Stimulated activated naive CD4-positive, alpha-beta T cell (primary cell): ENCODE measurements at places on chromosomes 5 and 9.

GRCh38 chr5:26329562-26330189 lies 708.7 kb downstream of the CDH9 start:
- no peak for DNase-seq

DNA sequence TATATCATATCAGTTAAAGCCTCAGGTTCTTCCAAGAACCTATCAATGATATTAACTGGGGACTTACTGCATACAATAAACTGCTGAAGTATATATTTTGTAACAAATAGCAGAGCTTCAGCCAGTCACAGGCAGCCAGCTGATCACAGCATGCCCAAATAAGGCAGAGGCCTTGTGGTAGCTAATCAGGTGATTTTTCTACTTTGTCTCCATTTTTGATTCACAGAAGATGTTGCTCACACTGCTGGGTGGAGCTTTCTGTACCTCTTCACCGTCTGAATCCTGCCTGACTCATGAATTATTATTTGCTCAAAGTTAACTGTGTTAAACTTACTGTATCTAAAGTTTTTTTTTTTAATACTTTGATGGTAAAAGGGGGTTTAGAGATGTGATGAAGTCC lies 357.4 kb downstream of the PSAT1 start:
- no peak for DNase-seq

DNA sequence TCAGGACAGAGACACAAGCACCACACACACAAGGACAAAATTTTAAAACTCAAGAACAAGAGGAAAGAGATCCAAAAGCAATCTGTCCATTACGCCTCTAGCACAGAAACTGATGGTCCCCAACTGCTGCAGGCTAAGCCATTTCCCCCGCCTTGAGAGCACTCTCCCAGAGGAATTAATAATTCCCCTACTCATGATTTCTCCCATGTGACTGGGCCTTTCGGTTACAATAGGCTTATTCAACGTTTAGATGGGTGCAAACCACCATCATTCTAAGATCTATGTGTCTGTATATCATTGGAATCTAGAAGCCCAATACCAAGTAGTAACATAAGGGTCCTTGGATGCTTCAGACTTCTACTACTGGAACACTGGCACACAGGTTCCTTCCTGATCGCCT lies 18.8 kb downstream of the BRD8 start:
- no peak for DNase-seq

DNA sequence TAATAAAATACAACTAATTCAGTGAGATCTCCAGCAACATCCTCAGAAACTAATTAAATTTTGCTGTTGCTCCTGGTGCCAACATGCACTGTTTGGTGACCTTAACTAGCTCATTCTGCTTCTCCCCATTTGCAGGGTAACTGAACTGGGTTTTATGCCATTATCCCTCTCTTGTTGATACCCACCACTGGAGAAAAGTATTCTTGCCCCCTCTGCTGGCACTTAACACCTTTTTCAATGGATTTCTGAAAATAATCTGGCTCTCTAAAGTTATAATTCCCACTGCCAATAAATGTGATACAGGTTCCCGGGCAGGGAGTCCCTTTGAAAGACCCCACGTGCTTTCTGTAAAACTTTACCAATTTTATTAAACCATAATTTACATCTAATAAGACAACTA lies 394.3 kb downstream of the OSTF1 start:
- no peak for DNase-seq

GRCh38 chr9:29062446-29062845 lies 1489.2 kb upstream of the C9orf72 start:
- no peak for DNase-seq

GRCh38 chr5:73691302-73692080 lies 65.5 kb downstream of the ARHGEF28 start:
- no peak for DNase-seq

- DNase-seq: no peak
Measured at GRCh38 chr5:73434461-73434860, 14.1 kb downstream of the FOXD1 start.

DNA sequence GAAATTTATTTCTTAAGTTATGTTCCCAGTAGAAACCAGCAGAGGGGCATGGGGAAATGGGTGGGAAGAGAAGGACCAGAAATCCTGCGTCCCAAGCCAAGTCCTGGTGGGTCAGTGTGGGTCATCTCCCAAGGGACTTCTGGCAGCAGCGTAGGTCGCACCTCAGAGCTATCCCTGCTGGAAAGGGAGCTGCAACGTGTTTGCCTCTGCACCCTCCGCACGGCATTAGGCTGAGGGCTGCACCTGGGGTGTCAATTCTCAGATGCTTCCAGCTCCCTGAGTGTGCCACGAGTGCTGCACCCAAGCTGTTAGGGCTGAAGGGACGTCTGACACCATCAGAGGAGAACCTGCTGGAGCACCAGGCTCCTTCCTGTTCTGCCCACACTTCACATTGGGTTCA lies 182.8 kb downstream of the CACNA1B start:
- no peak for DNase-seq

DNA sequence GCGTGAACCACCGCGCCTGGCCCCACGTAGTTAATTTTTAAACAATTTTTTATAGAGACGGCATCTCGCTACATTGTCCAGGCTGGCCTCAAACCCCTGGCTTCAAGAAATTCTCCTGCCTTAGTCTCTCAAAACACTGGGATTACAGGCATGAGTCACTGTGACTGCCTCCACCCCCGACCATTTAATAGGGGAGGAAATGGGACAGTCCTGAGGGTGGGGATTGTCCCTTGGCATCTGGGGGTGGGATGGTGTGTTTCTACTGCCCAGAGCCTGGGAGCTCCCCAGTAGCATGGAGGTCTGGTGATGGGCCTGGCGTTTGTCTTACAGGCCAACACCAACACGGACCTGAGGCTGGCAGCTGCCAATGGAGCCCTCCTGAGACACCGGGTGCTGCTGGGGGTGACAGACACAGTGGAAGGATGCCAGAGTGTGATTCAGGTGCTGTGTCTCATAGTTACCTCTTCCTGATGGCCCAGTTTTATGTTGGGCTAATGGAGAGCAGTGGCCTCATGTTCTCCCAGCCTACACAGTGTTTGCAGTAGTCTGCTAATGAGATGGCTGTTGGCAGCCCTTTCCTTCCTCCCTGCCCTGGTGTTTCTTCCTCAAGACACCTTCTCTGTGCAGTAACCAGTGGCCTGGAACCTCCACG lies 22.5 kb downstream of the TMEM268 start:
- no peak for DNase-seq

- no peak for DNase-seq
Measured at GRCh38 chr5:157535042-157535865, 40.3 kb downstream of the ADAM19 start.

DNA sequence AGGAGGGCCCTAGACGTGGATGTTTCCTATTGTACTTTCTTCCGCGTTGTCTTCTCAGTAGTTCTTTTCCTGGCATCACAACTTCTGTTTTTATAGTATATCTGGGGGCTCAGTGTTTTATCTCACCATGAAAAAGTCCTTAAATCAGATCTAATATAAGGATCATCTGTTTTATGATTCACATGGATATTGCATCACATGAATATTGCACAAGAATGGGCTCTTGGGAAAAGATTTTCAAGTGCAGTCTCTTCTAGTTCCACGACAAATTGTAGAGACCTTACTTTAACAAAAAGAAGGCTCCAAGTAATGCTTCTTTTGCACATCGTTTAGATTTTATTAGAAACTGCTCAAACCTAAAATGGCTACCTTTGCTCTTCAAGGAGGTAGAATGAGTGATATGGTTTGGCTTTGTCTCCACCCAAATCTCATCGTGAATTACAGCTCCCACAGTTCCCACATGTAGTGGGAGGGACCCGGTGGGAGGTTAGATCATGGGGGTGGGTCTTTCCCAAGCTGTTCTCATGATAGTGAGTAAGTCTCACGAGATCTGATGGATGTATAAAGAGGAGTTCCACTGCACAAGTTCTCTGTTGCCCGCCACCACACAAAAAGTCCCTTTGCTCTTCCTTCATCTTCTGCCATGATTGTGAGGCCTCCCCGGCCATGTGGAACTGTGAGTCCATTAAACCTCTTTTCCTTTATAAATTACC lies 53.7 kb upstream of the FAM120A start:
- no peak for DNase-seq

DNA sequence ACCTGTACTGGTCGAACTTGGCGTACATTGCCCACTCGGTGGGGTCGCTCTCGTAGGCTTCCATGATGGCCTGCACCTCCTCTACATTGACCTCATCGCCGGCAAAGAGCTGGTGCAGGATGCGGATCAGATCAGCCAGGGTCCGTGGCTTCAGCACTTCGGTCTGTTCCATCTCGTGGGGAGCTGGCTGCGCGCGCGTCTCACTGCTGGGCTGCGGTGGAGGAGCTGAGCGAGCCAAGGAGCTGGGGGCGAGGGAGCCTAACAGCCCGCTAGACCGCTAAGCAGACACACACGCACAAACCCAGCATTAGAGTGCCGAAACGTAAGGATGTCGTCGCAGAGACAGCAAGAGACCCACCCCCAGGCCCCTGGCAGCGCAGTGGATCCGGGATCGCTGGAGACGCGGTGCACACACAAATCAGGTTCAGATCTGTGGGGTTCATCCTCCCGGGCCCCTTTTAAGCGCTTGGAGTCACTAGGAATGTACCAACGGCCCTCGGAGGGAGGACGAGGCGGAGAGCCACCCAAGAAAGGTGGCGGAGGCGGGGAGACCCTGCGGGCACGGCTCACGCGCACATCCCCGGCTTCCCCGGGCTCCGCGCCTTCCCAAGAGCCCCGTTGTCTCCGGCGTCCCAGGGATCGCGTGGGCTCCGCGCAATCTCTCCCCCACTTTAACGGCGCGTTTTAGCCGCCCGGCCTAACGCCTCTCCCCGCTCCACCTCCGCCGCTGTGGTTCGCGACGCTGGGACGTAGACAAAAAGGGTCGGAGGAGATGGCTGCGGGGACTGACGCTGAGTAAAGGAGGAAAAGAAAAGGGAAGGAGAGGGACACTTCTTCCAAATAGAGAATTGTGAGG lies at the start of gene CDO1:
TSS of gene CDO1 (minus strand) at position 434 of the 856 bp plus-strand sequence. CDS start at position 172, 262 bp downstream.
- DNase-seq: peak; percentile 9

DNA sequence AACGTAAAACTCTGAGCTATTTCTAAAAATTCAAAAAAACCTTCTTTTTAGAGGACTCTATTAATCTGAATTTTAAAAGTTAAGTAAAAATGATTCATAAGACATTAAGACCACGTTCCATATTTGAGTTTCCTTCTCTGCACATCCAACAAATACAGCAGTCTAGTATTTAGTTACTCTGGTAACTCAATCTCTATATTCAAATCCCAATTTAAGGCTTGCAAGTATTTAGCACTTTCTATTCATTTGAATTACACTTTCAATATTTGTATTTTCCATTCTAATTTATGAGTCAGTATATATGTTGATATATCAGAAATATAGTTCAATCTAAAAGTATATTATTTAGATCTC lies 17.7 kb downstream of the RFX3 start:
- no peak for DNase-seq

DNA sequence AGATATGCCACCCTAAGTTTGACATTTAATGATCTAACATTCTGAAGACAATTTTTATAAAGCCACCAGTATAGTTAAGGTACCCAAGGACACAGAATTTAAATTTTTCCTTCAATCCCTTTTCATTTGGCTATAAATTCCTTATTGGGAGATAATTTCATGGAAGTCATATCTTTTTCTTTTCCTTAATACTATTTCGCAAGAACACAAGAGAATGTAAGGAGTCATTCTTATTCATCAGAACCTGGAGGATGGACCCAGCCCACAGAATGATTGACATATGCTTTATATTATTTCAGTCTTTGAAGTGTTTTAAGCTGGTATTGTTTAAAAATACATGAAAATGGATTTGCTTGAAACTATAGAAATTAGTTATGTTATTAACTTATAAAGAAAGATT lies 79.6 kb downstream of the DROSHA start:
- no peak for DNase-seq

GRCh38 chr5:73451224-73452130 lies 2.9 kb upstream of the FOXD1 start:
- DNase-seq: peak; percentile 37

GRCh38 chr9:121313458-121314152 lies 45.6 kb downstream of the GSN start:
- DNase-seq: no peak
